Activated T-cell treated with anti-CD3 and anti-CD28 coated beads for 1 hour (primary cell): ENCODE measurements at places on chromosomes 4 and X.

GRCh38 chr4:39353478-39354253, 12.5 kb downstream of the RFC1 start:
- no peak for DNase-seq

- no peak for DNase-seq
Measured at GRCh38 chrX:103367502-103367901, 8.8 kb upstream of the BEX3 start.

DNA sequence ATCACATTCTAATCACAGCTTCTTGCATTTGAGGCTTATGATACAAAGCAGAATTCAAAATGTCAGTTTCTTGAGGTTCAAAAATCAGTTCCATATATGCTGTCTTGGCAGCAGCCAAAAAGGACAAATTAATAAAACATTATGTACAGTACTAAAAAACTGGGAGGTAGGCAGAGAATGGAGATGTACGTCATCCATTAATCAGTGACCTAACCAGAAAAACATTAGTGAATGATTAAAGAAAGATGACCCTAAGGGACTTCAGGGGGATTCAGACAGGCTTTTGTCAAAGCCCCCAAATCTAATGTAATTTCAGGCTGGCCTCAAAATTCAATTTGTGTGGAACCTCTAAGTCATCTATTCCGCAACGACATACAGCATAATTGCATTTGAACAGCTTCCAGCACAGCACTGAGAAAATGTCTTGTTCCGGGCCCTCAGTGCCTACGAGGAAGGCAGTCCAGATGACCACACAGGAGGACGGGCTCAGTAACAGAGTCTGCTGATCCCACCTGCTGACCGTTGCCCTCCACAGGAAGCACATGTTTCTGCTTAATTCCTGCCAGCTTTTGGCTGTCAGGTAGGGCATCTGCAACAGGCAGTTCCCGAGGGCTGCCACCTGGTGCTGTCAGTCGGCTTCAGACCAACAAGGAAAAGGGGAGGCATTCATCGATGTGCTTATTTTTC, 83.8 kb upstream of the HHIP start:
- DNase-seq, result no peak

DNA sequence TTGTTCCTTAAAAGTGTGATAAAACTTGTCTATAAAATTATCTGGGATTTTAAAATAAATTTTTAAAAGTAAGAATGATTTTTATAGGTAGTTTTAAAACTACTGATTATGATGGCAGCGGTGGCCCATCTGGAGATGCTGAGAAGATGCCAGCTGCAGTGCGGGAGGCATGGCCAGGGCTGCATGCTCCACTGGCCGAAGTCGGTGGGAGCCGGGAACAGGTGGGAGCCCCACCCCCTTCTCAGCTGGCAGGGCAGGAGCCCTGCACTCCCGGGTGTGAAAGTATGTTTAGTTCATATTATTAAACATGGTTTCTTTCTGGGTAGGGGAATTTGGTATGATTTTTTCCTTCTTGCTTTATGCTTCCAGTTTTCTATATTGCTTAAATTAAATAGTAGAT, 63.8 kb downstream of the CORIN start:
- no peak for DNase-seq

DNA sequence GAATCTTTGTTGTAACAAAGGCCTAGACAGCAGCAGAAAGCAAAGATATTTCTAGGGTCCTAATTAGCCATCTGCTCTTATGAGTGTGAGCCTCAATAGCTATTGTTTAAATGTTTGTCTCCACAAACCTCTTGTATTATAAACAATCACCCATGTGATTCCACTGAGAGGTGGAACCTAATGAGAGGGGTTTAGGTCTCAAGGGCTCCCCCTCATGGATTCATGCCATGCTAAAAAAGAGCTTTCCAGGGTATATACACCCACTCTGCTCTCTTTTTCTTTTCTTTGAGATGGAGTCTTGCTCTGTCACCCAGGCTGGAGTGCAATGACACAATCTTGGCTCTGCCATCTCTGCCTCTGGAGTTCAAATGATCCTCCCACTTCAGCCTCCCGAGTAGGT, 42.1 kb downstream of the TRIM61 start:
- DNase-seq, result no peak

GRCh38 chr4:19803406-19803805, 448.3 kb upstream of the SLIT2 start:
- DNase-seq, result no peak

GRCh38 chr4:83011689-83012199, 1.1 kb upstream of the LIN54 start:
- DNase-seq, result no peak

GRCh38 chr4:99861120-99861905, 32.9 kb downstream of the LAMTOR3 start:
- no peak for DNase-seq

DNA sequence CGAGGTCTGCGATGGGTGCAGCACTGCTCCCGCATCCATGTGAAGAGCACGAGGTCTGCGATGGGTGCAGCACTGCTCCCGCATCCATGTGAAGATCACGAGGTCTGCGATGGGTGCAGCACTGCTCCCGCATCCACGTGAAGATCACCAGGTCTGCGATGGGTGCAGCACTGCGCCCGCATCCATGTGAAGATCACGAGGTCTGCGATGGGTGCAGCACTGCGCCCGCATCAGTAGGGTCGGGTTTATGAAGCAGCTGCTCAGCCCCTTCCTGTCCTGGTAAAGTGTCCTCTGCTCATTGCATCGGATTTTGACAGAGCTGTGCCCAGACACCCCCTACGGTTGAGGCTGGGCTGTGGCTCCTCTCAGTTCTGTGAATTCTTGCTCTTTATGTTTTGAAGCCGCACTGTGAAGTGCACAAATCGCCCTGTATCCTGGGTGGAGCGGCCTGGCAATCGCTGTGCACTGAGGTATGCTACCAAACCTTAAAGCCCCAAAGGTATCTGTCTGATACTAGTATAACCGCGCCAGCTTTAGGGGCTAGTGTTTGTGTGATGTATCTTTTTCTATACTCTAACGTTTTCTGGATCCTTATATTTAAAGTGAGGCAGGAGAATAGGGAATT, 98.7 kb downstream of the CPZ start:
- DNase-seq, result no peak

- no peak for DNase-seq
Measured at GRCh38 chrX:151899622-151900021, 13.1 kb upstream of the MAGEA4 start.

DNA sequence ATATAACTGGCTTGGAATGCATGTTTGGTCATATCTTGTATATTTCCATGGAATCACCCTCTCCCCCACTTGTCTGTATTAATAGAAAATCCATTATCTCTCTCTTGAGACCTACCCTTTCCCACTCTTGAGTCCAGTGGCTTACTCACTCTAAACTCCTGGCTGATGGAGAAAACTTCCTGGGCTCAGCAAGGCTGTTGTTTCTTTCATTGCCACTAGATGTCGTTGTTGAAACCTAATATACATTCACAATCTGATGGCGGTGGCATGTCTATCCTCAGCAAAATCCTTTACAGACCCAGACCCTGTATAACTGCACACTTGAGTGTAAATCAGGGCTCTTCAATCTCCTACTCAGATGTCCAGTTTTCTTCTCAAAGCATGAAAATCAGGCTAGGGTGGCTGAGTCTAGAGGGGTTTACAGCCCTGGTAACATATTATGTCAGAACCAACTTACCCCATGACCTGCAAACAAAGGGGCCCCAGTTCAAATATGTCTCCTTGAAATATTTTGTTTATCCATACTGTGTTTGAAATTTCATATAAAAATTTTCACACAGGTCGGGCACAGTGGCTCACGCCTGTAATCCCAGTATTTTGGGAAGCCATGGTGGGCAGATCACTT, 70.0 kb upstream of the FAM241A start:
- no peak for DNase-seq

- DNase-seq, result no peak
Measured at GRCh38 chrX:10537308-10537707, 83.1 kb downstream of the MID1 start.

GRCh38 chrX:30065226-30065625, 150.1 kb upstream of the MAGEB2 start:
- DNase-seq, result no peak

GRCh38 chr4:76990288-76991080, 40.9 kb downstream of the SEPTIN11 start:
- no peak for DNase-seq

- no peak for DNase-seq
Measured at GRCh38 chr4:189548484-189549125, 392.1 kb upstream of the FRG1 start.

- no peak for DNase-seq
Measured at GRCh38 chr4:188037003-188037713, 41.6 kb downstream of the ZFP42 start.

DNA sequence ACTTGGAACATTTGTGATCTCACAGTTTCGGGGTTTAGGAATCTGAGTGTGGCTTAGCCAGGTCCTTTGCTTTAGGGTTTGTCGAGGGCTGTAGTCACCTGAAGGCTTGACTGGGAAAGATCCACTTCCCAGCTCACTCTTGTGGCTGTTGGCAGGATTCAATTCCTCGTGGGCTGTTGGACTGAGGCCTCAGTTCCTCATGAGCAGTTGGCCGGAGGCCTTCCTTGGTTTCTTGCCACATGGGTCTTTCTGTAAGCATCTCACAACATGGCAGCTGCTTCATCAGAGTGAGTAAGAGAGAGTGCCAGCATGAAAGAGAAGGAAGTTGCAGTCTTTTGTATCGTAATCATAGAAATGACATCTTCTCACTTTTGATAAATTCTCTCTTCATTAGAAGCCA, 11.1 kb downstream of the TXLNG start:
- DNase-seq, result no peak

DNA sequence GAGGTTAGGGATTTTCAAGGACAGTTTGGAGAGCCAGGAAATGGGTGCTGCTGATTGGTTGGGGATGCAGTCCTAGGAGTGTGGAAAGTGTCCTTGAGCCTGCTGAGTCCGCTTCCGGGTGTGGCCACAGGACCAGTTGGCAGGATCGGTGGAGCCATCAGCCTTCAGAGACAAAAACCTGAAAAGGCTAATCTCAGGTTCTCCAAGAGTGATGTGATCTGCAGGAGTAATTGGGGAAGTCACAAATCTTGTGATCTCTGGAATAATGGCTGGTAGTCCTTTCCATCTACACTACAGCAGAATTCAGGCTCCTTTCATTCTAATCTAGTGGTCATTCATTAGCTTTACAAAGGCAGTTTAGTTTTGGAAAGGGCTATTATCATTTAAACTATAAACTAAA, 55.9 kb upstream of the BMP2K start:
- no peak for DNase-seq

DNA sequence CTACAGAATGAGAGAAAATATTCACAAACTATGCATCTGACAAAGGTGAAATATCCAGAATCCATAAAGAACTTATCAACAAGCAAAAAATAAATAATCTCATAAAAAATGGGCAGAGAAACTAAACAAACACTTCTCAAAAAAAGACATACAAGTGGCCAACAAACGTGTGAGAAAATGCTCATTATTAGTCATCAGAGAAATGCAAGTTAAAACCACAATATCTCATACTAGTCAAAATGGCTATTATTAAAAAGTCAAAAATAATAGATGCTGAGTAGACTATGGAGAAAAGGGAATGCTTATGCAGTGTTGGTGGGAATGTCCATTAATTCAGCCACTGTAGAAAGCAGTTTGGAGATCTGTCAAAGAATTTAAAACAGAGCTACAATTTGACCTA, 533.3 kb downstream of the TMA16 start:
- DNase-seq, result no peak

DNA sequence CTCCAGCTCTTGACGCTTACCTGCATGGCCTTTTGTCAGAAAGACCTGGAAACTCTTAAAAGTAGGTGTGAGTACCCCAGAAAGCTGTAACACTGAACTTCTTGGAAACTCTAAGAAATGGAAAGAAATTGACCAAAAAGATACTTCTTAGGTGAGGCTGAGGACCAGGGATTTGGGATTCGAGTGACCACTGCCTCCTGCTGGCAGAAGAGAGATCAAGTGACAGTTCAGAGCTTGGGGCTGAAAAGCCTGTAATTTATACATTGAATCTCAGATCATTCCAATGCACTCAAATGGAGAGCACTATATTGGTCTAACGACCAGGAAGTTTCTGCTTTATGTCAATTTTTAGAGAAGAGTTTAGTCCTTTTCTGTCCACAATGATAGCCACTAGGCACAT, 204.6 kb downstream of the PDGFRA start:
- no peak for DNase-seq

- DNase-seq, result no peak
Measured at GRCh38 chr4:108834835-108835384, 72.1 kb upstream of the ETNPPL start.
